ENCODE measurements at places on chromosomes 1 and 21.

DNA sequence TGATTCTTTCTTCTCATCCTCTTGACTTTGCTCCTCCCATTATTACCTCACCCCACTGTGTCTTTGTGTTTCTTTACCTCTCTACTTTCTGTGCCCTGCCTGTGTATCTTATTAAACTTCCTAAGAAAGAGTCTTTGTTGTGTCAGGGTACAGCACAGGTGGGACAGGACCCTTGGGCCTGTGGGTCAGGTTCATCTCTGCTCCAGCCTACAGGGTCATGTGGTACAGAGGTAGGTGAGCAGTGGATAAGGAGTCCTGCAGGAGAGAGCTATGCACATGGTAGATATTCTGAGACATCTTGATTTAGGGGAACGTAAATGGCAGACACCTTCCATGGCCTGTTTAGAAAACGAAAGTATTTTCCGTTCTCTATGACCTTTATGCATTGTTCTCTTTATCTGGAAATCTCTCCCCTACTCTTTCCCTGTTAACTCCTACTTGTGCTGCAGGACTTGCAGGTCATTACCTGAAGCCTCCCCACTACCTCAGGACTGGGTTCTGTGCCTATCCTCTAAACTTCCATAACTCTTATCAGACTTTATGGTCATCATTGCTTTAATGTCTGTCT, 9.9 kb downstream of the GIPC2 start:
- DNase-seq, result no peak

DNA sequence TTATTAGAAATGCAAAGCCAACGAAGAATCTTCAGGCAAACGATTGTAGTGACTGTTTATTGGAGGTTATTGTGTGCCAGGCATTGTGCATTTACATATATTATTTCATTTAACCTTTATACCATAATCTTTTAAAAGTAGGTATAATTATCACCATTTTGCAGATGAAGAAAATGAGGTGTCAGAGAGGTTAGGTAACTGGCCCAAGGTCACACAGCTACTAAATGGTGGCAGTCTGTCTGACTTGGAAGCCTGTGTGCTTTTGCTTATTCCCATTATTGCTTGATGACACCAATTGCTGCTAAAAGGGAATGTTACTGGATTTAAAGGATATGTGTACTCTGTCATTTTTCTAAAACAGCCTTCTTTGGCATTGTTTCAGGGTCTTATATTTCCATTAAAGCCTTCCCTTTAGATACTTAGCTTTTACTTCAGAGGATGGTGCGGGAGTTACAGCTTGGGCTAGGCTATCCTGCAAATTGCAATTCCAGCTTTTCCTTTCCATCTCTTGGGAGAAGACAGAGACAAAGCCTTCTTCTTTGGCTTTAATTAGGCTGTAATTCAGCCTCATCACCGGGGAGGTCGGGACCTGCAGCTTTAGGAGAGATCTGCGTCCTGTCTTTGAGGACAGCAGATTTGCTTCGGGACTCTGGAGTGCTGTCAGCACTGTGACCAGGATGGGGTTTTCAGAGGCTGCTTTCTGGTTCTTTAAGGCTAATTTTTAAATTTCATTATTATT, 37.4 kb upstream of the ERRFI1 start:
- no peak for DNase-seq

GRCh38 chr1:203126866-203127665, 460 bp upstream of the ADORA1 start:
- DNase-seq, result peak; percentile 36

- no peak for DNase-seq
Observed at GRCh38 chr21:45330075-45330781, 42.5 kb upstream of the POFUT2 start.

DNA sequence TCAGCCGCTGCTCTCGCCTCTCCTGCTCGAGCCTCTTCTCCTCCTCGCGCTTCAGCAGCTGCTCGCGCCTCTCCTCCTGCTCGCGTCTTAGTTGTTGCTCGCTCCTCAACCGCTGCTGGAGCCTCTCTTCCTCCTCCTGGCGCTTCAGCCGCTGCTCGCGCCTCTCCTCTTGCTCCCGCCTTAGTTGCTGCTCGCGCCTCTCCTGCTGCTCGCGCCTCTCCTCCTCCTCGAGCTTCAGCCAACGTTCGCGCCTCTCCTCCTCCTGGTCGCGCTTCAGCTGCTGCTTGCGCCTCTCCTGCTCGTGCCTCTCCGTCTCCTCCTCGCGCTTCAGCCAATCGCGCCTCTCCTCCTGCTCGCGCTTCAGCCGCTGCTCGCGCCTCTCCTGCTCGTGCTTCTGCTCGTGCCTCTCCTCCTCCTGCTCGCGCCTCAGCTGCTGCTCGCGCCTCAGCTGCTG, 3.7 kb downstream of the TCHH start:
- DNase-seq, result no peak

- DNase-seq, result no peak
Observed at GRCh38 chr1:234958706-234959657, 169.7 kb downstream of the TOMM20 start.

DNA sequence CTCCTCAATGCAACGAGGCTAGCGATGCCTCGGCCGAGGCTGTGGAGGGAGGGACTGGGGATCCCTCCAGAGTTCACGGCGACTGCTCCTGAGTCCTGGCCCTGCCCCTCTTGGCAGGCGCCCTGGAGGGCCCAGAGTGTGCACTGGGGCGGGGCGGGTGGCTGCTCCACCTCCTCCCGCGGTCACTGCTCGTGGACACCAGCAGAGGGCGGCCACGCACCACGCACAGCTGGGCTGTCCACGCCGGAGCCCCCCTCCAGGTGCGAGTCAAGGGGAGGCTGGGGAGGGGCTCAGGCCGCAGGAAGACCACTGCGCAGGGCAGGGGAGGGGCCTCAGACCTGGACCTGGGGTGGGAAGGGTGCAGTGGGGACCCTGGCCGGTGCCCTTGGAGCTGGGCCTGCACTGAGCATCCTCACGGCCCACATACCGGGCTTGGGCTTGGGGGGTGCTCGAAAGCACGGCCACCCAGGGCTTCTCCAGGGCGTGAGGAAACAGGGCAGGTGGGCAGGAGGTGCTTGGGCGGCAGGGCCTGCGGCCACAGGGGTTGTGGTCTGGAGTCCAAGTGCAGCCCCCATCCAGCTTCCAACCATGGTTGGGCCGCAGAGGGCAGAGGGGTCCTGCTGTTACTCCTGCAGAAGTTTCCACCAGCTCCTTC, 20.6 kb upstream of the TTC34 start:
- DNase-seq, result no peak

GRCh38 chr1:232108598-232108997, 482.0 kb downstream of the DISC1 start:
- DNase-seq, result no peak

- DNase-seq, result no peak
Observed at GRCh38 chr1:147591993-147592392, 50.7 kb downstream of the BCL9 start.

DNA sequence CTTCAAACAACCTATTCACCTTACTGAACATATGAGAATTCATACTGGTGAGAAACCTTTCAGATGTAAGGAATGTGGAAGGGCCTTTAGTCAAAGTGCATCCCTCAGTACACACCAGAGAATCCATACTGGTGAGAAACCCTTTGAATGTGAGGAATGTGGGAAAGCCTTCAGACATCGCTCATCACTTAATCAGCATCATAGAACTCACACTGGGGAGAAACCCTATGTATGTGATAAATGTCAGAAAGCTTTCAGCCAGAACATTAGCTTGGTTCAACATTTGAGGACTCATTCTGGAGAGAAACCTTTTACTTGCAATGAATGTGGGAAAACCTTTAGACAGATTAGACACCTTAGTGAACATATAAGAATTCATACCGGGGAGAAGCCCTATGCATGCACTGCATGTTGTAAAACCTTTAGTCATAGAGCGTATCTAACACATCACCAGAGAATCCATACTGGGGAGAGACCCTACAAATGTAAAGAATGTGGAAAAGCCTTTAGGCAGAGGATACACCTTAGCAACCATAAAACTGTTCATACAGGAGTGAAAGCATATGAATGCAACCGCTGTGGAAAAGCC, 13.2 kb upstream of the EXO5 start:
- DNase-seq, result no peak

DNA sequence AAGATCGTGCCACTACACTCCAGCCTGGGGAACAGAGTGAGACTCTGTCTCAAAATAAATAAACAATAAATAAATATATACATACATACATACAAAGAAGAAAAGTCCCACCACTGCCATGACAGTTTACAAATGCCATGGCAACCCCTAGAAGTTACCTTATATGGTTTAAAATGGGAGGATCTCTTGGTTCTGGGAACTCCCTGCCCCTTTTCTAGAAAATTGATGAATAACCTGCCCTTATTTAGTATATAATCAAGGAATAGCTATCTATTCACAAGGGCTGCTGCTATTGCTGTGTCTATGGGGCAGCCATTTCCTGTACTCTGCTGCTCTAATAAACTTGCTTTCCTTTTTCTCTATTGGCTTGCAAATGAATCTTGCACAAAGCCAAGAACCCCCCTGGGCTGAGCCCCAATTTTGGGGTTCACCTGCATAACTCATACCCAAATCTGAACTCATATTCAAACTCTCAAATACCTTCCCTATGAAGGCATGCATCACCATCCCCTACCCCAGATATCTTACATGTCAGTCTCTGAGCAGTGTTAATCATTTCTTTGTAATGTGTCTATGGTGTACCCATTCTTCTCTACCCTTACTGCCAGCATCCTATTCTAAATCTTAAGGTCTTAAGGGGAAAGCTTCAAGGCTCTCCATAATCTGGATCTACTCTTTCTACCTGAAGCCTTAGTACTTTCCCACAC, 9.0 kb downstream of the GON4L start:
- DNase-seq, result no peak

GRCh38 chr1:183235503-183235902, 49.4 kb downstream of the LAMC2 start:
- DNase-seq, result no peak

DNA sequence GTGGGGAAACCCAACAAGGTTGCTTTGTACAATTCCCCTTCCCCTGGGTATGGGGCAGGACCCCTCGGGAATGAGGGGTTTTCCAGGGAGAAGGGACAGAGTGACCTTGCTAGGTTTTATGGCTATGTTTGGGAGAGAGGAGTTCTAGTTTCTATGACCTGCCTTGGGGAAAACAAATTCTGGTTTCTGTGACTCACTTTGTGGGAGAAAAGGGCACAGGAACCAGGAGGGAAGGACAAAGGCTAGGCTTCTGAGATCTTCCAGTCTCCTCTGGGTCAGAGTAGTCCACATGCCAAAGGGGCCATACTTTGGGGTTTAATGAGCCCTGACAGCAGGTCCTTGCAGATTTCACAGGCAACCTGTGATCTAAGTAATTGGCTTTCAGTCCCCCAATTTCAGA, 5.5 kb upstream of the PTGER3 start:
- DNase-seq, result no peak

- no peak for DNase-seq
Observed at GRCh38 chr1:155889566-155889965, 21.6 kb downstream of the RIT1 start.

DNA sequence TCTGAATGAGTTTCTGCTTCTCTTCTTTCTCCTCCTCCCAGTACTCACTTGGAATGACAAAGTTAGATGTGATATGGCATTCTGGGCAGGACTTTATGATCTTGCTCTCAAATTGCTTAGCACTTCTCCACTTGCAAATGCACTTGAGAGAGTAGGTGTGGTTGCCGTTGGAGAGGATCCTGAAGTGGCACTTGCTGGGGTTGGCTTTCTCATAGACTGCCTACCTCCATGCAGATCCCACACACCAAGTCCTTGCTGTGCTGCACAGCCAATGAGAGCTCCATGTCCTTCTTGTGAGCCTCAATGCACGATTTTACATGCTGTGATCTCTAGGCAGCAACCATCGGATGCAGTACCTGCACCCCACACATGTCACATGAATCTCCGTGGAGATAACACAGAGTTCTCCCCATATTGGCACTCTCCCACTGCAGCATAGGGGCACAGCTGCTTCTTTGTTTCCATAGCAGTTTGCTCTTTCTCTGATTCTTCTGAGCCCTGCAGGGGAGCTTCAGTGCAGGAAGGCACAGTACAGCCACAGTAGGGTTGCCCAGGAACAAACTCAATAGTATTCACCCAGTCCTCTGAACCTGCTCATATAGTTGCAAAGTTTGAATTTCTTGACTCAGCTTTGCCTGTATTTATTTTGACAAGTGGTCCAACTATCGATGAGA, 45.2 kb downstream of the ZNF691 start:
- DNase-seq, result no peak

- no peak for DNase-seq
Observed at GRCh38 chr1:36320291-36320761, 3.1 kb downstream of the EVA1B start.

GRCh38 chr1:7093297-7093696, 308.0 kb downstream of the CAMTA1 start:
- DNase-seq, result no peak

DNA sequence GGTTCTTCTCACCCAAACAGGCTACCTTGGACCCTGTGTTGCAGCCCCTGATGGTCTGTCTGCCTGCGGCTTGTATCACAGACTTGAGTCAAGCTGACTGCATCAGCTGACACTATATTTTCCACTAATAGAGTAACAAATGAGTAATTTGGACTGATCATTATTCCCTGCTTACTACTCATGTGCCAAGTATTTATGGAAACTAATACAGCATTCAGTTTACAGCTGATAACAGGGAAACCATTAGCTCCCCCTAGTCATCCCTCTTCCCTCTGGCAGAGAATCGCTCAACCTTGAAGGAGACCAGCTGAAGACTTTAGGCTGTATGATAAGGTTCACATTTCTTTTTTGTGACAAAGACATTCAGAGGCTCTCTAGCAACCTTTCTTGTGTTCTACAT, 116.6 kb upstream of the SYT6 start:
- DNase-seq, result no peak

- DNase-seq, result no peak
Observed at GRCh38 chr1:34500451-34500850, 254.4 kb upstream of the GJB5 start.

GRCh38 chr1:7252411-7253117, 467.3 kb downstream of the CAMTA1 start:
- no peak for DNase-seq

DNA sequence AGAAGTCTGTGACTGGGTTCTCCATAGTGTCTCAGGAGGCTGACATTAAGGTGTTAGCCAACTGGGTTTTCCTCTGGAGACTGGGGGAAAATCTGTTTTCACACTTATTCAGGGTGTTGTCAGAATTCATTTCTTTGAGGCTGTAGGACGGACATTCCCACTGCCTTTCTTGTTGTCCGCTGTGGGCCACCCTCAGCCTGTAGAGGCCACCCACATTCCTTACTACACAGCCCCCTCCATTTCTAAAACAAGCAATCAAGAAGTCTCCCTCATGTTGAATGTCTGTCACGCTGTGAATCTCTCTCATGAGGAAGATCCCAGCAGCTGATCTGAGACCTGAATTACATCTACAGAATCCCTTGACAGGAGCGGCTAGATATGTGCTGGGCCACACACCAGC, 295.5 kb upstream of the RUNX1 start:
- no peak for DNase-seq

- DNase-seq, result no peak
Observed at GRCh38 chr1:10401281-10401680, 2.4 kb downstream of the PGD start.

- no peak for DNase-seq
Observed at GRCh38 chr1:177865807-177866206, 104.1 kb downstream of the SEC16B start.

GRCh38 chr1:31661856-31662255, 17.2 kb upstream of the PEF1 start:
- DNase-seq, result no peak
